Endodermal cell (in vitro differentiated cells): ENCODE measurements at places on chromosomes 2 and 18. TPM values are rescaled to one million over a fixed set of nuclear protein-coding genes. Genes with fewer than 3 reads are reported as not detected.
A peak's percentile ranks its signal among the peaks of the same experiment; 100 is the strongest.

- no peaks in the 10 kb centered on the region for H3K27me3 ChIP-seq
- H3K27ac ChIP-seq, result no peak overlapping the region
- no peak for DNase-seq
- no peaks in the 10 kb centered on the region for H3K4me1 ChIP-seq
Observed at GRCh38 chr2:224865016-224865415, 148.9 kb upstream of the CCDC195 start.

DNA sequence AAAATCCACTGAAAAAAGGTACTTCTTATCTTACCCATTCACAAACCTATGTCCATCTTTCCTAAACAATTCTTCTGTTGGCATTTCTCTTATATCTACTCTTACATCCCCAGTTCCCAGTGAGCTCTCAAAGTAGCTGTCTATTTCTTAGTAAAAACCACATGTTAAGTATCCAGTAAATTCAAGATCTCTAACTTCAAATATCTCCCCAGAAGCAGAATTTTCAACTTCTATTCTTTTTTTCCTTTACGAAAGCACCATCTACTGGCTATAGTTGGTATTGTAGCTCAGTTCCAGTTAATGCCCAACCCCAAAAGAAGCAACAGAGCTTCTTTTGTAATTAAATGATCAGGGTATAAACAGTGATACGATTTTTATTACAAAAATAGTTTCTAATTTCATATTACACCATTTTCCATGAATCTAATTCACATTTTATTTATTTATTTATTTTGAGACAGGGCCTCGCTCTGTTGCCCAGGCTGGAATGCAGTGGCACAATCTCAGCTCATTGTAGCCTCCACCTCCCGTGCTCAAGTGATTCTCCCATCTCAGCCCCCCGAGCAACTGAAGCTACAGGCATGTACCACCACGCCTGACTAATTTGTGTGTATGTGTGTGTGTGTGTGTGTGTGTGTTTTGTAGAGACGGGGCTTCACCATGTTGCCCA lies 28.5 kb downstream of the HRH4 start:
- H3K4me1 ChIP-seq, result no peaks in the 10 kb centered on the region
- H3K4me3 ChIP-seq, result no peak overlapping the region
- DNase-seq, result no peak
- no peak overlapping the region for H3K27ac ChIP-seq

DNA sequence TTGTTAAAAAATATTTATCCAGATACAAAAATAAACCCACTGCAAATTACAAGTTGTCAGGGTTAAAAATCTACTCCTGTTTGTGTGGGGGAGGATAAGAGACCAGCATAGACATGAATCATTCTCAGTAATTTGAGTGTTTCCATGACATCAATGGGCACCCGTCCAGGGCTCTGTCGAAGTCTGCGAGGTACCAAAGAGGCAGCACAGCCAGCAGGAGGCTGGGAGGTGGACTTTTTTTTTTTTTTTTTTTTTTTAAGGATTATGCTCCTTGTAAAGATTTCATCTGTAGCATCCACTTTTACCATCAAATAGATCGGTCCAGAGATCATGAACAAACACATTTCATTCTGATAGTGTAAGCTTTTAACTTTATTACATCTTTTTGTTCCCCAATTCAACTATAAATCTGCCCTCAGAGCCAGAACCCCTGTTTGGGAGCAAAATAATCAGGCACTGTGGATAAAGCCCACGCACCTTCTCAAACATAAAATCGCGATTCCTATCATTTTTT lies 182.0 kb downstream of the TCF4 start:
- no peak for DNase-seq
- H3K27ac ChIP-seq, result peak overlapping the region; percentile 56
- no peak overlapping the region for H3K4me3 ChIP-seq
- no peaks in the 10 kb centered on the region for H3K27me3 ChIP-seq
- peaks cover 8% of the 10 kb centered on the region for H3K4me1 ChIP-seq
- no peaks in the 10 kb centered on the region for H3K36me3 ChIP-seq

DNA sequence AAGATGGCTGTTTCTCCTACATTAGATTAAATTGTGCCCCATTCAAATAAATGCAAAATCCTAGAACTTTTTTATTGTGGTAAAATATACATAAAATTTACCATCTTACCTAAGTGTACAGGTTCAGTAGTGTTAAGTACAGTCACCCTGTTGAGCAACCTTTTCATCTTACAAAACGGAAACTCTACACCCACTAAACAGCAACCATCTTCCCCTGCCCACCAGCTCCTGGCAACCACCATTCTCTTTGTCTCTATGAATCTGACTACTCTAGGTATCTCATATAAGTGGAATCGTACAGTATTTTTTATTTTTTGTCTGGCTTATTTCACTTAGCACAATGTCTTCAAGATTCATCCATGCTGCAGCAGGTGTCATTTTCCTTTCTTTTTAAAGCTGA lies 53.0 kb downstream of the ASXL2 start:
- H3K27me3 ChIP-seq, result no peaks in the 10 kb centered on the region
- H3K4me1 ChIP-seq, result peaks cover 8% of the 10 kb centered on the region
- DNase-seq, result no peak
- peaks cover 5% of the 10 kb centered on the region for H3K36me3 ChIP-seq
- H3K27ac ChIP-seq, result no peak overlapping the region

GRCh38 chr18:60485201-60485600 lies 112.6 kb upstream of the MC4R start:
- no peak overlapping the region for H3K27ac ChIP-seq
- H3K4me3 ChIP-seq, result no peak overlapping the region
- DNase-seq, result no peak
- H3K27me3 ChIP-seq, result peaks cover 4% of the 10 kb centered on the region
- no peaks in the 10 kb centered on the region for H3K36me3 ChIP-seq

GRCh38 chr2:234601213-234601612 lies 104.3 kb upstream of the ARL4C start:
- no peaks in the 10 kb centered on the region for H3K36me3 ChIP-seq
- DNase-seq, result no peak
- H3K27ac ChIP-seq, result no peak overlapping the region
- H3K4me3 ChIP-seq, result no peak overlapping the region

GRCh38 chr18:11517704-11518103 lies 91.7 kb upstream of the SLC35G4 start:
- no peaks in the 10 kb centered on the region for H3K4me1 ChIP-seq
- no peak overlapping the region for H3K4me3 ChIP-seq
- H3K27ac ChIP-seq, result no peak overlapping the region
- no peaks in the 10 kb centered on the region for H3K36me3 ChIP-seq
- no peaks in the 10 kb centered on the region for H3K27me3 ChIP-seq

DNA sequence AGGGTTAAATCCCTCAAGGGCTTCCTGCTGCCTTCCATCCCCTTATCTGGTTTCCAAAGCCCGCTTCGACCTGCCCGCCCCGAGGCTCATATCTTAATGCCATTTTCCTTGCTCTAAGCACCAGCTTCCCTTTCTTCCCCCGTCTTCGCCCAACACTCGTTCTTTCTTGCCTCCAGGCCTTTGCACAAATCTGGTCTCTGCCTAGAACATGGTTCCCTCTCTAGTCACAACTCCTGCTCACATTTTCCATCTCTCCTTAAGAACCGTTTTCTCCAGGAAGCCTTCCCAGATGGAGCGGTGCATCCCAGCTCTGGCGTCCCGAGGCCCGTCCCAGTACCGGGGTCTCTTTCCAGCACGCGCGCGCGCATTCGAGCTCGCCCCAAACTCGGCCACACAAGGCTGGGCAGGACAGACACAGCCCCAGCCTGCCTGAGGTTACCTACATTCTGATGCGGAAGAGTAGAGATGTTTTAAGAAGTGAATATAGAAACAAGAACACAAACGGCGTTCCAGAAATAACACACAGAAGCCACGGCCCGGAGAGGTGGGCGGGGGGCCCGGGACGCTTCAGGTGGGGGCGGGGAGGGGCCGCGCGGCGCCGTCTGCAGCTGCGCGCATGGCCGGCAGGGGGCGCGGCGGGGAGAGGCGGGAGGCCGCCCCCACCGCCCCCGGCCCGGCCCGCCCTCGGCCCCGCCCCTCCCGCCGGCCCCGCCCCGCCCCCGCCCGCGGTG lies at the start of gene DGKD:
DGKD (plus strand) TSS at position 726 of the 731 bp plus-strand sequence. CDS start 25 bp downstream, outside the sequence.
- no peaks in the 10 kb centered on the region for H3K36me3 ChIP-seq
- H3K27me3 ChIP-seq, result peaks cover 53% of the 10 kb centered on the region
- peak; percentile 86 for DNase-seq
- H3K4me1 ChIP-seq, result no peaks in the 10 kb centered on the region

DNA sequence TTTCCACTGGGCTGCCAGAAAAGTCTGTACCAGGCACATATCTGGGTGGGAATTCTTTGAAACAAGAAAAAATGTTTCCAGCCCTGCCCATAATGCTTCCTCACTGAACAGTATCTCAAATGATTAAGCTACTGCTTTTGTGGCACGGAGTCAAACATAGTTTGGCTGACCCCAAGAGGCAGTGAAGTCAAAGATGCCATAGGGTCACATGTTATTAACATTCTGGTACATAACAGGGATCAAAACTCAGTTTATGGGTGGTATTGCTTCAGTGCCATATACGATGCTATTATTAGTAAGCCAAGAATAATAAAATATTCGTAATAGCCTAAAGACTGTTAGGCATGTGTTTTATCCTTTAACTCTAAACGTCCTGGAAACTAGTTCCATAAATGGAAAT lies 112.4 kb downstream of the FEZ2 start:
- H3K4me1 ChIP-seq, result no peaks in the 10 kb centered on the region
- H3K27ac ChIP-seq, result no peak overlapping the region
- no peak overlapping the region for H3K4me3 ChIP-seq
- peaks cover 36% of the 10 kb centered on the region for H3K36me3 ChIP-seq

- no peak overlapping the region for H3K27ac ChIP-seq
- no peak for DNase-seq
- no peak overlapping the region for H3K4me3 ChIP-seq
- no peaks in the 10 kb centered on the region for H3K27me3 ChIP-seq
- H3K4me1 ChIP-seq, result no peaks in the 10 kb centered on the region
Observed at GRCh38 chr18:60157810-60158209, 214.8 kb downstream of the MC4R start.

DNA sequence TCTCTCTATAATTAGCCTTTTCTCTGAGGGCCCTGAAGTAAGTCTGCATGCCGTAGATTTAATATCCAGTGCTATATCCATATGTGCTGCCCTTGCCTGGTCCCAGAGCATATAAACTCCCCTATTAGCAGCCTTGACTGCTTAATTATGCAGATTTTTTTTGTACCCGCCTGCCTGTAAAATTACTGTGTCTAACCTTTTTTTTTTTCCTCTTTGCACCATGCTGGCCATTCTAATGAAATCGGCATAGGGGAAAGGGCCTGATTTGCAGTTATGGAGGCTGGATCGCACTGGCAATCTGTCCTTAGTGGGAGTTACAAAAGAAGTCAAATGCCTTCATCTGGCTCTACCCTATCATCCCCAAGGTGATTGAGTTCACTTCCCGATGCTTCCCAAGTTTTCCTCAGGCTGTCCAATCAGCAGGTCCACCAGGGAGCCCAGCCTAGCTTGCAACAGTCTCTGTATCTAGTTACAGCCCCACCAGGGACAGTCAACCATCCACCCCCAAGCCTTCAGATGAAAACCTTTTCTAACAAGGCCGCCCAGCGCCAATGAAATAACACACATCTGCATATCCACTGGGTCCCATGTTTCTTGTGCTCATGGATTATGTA lies 239.0 kb downstream of the ZNF521 start:
- no peaks in the 10 kb centered on the region for H3K4me1 ChIP-seq
- no peak overlapping the region for H3K4me3 ChIP-seq
- peak overlapping the region; percentile 86 for H3K27ac ChIP-seq
- H3K27me3 ChIP-seq, result no peaks in the 10 kb centered on the region

- H3K27ac ChIP-seq, result no peak overlapping the region
- no peak overlapping the region for H3K4me3 ChIP-seq
- peaks cover 32% of the 10 kb centered on the region for H3K36me3 ChIP-seq
- H3K27me3 ChIP-seq, result no peaks in the 10 kb centered on the region
- DNase-seq, result no peak
Observed at GRCh38 chr2:152577579-152577978, 139.7 kb downstream of the PRPF40A start.

- H3K36me3 ChIP-seq, result no peaks in the 10 kb centered on the region
- no peaks in the 10 kb centered on the region for H3K27me3 ChIP-seq
- no peak overlapping the region for H3K4me3 ChIP-seq
- DNase-seq, result no peak
- no peaks in the 10 kb centered on the region for H3K4me1 ChIP-seq
Observed at GRCh38 chr2:220432645-220433044, 805.2 kb downstream of the SLC4A3 start.

DNA sequence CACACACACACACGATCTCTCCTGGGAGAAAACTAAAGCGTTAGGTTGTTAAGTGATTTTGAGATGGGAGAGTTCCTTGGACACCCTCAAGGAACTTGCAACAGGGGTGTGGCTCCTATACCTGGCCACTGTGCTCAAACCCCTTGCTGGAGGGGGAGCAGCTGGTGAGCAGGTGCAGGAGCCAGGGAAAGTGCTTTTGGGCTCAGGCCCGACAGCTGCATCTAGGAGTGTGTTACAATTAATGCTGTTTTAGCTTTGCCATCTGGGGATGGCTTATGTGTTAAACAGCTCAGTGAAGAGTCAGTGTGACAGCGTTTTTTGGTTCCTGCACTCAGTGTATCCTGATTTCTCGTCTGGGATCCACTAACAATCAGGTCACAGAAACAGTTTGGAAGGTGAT lies 510.8 kb downstream of the TRIB2 start:
- no peaks in the 10 kb centered on the region for H3K4me1 ChIP-seq
- no peak overlapping the region for H3K4me3 ChIP-seq
- H3K27me3 ChIP-seq, result no peaks in the 10 kb centered on the region
- no peak for DNase-seq

DNA sequence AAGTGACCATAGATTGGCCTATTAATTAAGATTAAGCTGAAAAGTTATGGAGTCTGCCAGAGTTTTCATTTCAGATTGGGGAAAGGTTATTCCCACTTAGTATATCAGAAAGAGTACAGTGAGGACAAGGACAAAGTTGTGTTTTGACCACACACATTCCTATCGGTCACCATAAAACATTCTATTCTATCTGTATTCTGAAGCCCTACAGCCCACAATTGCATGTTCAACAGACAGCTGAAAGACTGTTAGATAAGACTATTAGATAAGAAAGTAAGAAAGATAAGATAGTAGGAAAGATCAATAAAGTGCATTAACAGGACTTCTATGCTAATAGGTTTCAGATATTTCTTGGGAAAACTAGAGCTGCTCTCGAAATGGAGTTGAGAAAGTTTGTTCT lies 26.7 kb upstream of the ACYP2 start:
- H3K27me3 ChIP-seq, result no peaks in the 10 kb centered on the region
- H3K4me3 ChIP-seq, result peak overlapping the region; percentile 44
- DNase-seq, result no peak
- H3K4me1 ChIP-seq, result peaks cover 16% of the 10 kb centered on the region
- no peaks in the 10 kb centered on the region for H3K36me3 ChIP-seq

GRCh38 chr2:57504787-57505186 lies 541.8 kb upstream of the VRK2 start:
- no peak for DNase-seq
- no peaks in the 10 kb centered on the region for H3K27me3 ChIP-seq
- H3K27ac ChIP-seq, result no peak overlapping the region
- H3K36me3 ChIP-seq, result no peaks in the 10 kb centered on the region
- no peak overlapping the region for H3K4me3 ChIP-seq

The LIPG gene
- 3.9 to 18.6 TPM (median 4.0 TPM) in 3 replicates for total RNA-seq

The SRBD1 gene
- total RNA-seq, result 15.6 to 19.5 TPM (median 17.7 TPM) in 3 replicates

The DAW1 gene
- 0.27 to 0.93 TPM in 2 of 3 replicates, not detected in the other for total RNA-seq

The ERMN gene
- total RNA-seq, result 0.68 and 1.9 TPM in 2 replicates

The EFHD1 gene
- 10.8 to 16.2 TPM (median 12.5 TPM) in 3 replicates for total RNA-seq

The CNDP1 gene
- total RNA-seq, result 0.51 TPM in 1 of 2 replicates, not detected in the other

The CHAC2 gene
- total RNA-seq, result 3.6 and 5.2 TPM in 2 replicates

The SH3RF3 gene
- total RNA-seq, result 1.8 TPM in 2 replicates

The CYS1 gene
- 0.27 and 0.44 TPM in 2 replicates for total RNA-seq

The GBX2 gene
- 0.18 and 0.20 TPM in 2 replicates for total RNA-seq

The LMAN1 gene
- total RNA-seq, result 125 to 150 TPM (median 137 TPM) in 3 replicates

The SLC9A4 gene
- 0.05 and 0.07 TPM in 2 replicates for total RNA-seq

The DUSP19 gene
- total RNA-seq, result 1.5 to 2.5 TPM (median 1.7 TPM) in 3 replicates

The COL5A2 gene
- 117 to 313 TPM (median 126 TPM) in 3 replicates for total RNA-seq

The ZNF521 gene
- total RNA-seq, result 23.6 and 26.9 TPM in 2 replicates
